ENCODE measurements at places on chromosomes 4 and X.

DNA sequence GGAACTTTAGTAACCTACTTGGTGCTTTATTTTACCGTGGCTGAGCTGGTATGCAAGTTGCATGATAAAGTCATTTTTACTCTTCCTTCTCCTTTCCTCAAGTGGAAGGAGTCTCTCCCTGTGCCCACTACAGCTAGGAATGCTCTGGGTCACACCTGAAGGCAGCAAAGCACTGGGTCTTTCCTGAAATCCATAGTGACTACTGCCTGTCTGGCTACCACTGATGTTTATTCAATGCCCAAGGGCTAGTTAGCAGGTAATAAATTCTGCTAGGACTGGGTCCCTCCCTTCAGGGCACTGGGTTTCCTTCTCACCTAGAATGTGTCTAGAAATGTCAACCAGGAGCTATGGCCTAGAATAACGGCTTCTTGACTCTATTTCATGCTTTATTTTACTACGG lies 1081.4 kb downstream of the FAT4 start:
- no peak for DNase-seq

DNA sequence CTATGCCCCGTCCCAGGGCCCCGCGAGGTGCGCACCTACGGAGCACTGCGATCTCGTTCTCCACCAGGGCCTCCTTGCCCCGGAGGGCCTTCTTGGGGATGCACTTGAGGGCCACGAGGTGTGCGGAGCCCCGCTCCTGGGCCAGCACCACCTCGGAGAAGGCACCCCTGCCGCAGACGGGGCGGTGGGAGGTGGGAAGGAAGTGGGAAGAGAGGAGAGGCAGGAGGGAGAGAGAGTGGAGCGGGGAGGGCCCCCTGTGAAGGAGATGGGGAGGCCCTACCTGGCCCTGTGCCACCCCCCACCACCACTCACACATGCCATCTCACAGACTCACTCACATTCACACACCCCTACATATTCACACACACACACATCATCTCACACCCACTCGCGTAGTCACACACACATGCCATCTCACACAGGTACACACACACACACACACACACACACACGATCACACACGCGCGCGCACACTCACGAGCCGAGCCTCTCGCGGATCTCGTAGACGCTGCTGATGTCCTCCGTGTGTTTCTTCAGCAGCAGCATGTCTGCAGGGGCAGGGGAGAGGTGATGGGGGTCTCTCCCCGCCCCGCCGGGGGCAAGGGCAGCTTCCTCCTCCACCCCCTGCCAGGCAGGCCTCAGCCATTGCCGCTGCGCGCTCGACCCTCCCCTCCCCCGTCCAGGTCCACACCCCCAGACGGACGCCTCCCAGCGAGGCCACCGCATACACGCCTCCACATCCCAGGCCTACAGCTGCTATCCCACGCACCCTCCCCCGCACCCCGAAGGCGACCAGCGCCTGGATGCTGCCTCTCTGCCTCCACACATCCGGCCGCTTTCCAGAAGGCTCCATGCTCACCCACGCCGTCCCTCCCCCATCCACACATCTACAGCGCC lies 834 bp downstream of the PNCK start:
- DNase-seq, result no peak

- no peak for DNase-seq
Observed at GRCh38 chr4:77903186-77903585, 40.6 kb downstream of the MRPL1 start.

DNA sequence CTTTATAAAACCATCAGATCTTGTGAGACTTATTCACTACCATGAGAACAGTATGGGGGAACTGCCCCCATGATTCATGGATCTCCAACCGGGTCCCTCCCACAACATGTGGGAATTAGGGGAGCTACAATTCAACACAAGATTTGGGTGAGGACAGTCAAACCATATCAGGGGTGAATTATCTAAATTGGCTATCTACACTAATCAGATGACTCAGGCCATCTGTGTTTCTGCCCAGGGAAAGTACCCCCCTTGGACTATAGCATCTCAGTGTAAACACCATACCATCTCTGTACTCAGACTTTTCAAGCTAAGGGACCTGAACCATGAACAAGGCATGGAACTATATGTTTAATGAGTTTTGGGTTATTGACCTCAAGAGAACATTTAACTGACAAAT lies 76.8 kb downstream of the LNX1 start:
- no peak for DNase-seq

DNA sequence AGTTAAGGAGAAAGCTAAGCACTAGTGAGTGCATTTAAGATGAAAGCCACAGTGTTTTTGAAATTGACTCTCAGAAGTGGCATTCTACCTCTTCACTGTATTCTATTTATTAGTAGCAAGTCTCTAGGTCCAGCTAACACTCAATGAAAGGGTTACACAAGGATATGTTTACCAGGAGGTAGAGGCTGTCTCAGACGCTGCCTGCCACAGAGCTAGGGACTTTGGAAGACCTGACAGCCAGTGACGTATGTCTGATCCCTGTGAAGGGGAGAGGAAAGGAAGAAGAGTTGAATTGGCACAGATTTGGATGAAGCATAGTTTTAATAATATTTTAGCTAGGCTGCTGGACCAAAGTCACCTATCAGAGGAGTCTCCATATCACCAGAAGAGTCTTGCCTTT lies 36.5 kb upstream of the KLHL2 start:
- no peak for DNase-seq

DNA sequence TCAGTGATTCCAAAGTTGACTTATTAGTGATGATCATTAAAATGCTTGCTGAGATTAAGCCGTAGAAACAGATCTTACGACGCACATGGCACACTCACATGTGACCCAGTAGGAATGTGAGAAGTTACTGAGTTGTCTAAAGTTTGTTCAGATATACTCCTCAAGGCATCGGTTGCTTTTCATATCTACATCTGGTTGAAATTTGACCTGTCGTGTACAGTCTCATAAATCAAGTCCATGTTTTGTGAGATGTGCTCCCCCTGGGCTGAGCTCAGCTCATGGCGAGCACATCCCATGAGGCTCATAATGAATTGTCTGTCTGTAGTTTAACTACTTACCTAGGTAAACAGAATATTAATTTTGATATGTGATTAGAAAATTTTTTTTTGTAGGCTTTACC lies 67.0 kb downstream of the TNIP2 start:
- DNase-seq, result no peak

GRCh38 chrX:139811942-139812629 lies 104.1 kb upstream of the MCF2 start:
- DNase-seq, result no peak

DNA sequence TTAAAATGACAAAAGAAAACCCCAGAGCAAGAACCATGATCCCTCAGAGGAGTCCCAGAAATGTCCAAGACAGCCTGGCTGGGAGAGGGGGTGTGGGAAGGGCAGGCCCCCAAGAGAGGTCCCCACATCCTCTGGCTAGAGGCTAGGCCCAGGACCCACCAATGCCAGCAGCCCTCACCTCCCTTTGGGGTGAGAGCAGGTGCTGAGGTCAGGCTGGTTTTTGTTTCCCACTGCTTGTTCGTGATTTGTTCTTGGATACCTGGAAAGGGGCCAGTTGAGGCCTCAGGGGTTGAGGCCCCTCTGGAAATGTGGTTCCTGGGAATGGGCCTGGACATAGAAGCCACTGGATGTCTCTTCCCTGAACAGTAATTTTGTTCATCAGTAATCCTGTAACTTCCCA lies 2.3 kb upstream of the GRSF1 start:
- no peak for DNase-seq

GRCh38 chrX:3378156-3378555 lies 31.7 kb upstream of the MXRA5 start:
- no peak for DNase-seq

GRCh38 chr4:151568966-151569365 lies 160.0 kb downstream of the FHIP1A start:
- DNase-seq, result no peak

- DNase-seq, result no peak
Observed at GRCh38 chr4:156665780-156666366, 305.7 kb downstream of the PDGFC start.

GRCh38 chr4:123651066-123651465 lies 254.5 kb downstream of the SPRY1 start:
- no peak for DNase-seq

DNA sequence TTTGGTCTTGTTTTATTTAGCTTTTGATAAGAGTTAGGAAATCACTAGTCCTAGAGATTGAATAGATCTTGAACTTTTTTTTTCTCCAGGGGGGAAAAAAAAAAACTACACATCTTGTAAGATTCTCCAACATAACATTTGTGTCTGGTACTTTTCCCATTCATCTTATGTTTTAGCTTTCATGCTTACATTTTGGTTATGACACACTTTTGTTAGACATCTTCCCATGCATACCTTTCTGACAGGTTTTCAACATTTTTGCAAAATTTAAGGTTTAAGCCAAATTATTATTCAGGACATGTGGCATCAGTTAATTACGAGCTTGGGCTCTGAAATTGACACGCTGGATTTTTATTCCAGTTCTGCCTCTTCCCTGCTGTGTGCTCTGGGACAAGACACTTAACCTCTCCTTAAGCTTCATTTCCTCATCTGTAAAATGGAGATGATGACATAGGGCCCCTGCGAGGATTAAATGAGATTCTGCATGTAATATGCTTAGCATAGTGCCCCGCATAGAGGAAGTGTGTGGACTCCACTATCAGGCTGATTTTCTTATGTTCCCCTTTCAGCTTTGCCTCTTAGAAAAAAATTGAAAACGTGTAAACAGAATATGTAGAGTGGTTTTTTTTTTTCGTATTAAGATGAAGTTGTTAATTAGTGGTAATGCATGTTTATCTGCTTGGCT lies 5.3 kb downstream of the KIT start:
- DNase-seq, result no peak

DNA sequence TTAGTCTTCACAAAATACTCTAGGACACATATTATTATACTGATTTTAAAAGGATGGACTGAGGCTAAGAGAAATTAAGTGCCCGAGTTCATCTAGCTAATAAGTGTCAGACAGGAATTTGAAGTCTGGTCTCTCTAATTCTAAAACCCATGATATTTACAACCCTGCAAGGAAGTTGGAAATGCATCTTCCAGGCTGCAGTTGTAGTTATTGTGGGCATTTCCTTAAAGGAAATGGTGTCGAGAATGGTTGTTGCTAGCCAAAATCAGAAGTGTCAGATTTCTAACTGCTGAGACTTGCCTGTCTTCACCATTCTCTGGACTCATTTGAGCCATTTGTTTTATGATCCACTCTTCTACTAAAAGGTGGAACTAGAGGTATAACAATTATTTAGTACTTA lies 82.5 kb downstream of the FAT4 start:
- DNase-seq, result no peak

- no peak for DNase-seq
Observed at GRCh38 chr4:98406819-98407218, 145.6 kb downstream of the RAP1GDS1 start.

DNA sequence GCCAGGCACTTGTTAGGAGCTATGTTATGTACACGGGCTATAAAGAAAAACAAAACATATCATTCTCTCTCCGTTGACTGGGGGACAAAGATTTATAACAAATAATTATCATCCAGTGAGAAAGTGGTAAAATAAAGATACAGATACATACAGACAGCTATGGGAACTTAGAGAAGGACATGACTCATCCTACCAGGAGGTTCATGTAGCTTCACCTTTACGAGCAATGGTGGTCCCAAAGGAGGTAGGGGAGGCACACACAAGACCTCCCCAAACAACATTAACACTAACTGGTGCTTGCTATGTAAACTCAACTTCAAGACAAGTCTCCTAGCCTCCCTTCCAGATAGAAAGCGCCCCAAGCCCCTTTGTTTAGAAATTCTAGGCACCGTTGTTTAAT lies 8.9 kb downstream of the AMBN start:
- DNase-seq, result no peak

GRCh38 chr4:90960433-90960832 lies 833.2 kb downstream of the CCSER1 start:
- DNase-seq, result no peak

GRCh38 chr4:140238351-140239056 lies 84.5 kb upstream of the MAML3 start:
- DNase-seq, result no peak

DNA sequence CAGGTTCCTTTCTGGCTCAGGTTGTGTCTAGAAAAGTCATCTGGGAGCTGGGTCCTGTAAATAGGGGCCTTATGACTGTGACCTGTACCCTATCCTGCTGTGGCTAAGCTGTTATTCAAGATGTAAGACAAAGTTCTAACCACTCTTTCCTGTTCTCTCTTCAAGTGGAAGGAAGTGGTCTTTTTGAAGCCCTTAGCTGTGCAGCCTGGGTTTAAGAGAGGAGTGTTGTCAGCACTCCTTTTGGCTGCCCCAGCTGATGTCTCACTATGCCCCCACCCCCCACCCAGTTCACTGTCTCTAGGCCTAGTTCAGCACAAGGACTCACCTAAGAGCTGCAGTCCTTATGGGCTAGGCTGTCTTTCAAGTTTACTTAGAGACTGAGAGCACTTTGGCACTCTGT lies 1069.5 kb downstream of the FAM133A start:
- no peak for DNase-seq

DNA sequence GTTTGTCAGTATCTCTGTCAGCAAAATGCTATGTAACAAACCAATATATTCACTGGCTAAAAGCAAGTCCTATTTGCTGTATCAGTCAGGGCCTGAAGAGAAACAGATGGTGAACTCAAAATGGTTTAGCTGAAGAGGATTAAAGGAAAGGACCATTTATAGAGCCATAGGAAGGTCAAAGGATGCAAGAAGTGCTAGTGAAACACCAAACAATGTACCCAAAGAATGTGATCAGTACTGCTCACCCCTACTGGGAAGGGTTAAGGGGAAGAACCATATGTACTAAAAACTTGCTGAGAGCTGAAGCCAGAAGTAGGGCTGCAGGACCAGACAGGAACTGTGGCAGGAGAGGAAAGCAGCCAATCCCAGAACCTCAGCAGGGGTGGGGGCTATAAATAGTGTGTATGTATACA lies 479.3 kb downstream of the INPP4B start:
- DNase-seq, result no peak

DNA sequence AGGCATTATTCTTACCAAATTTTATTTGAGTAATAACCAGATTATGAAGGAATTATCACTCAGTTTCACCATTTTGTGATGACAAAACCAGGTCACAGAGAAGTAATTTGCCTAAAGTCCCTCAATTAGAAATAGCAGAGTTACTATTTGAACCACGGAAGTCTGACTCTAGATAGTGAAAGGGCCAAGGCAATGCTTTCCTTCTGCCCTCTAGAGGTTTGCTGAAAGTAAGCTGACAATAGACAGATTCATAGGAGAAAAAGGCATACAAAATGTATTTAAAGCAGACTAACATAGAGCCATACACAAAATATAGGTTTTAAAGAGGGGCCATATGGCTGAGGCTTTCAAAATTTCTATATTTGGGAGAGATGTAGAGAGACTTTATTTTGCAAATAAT lies 43.1 kb downstream of the CXXC4 start:
- no peak for DNase-seq

DNA sequence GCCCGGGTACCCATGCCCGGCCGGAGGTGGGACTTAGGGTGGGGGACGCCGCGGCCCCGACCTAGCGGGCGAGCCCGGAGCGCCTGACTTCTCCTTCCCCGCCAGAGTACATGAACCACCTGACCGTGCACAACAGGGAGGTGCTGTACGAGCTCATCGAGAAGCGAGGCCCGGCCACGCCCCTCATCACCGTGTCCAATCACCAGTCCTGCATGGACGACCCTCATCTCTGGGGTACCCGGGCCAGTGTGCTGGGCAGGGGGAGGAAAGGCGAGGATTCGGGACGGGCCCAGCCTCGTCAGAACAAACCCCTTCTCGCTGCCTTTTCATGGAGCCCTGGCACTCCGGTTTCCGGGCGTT lies 622 bp downstream of the TAFAZZIN start:
- DNase-seq, result peak; percentile 46
